ENCODE measurements at places on chromosomes 13 and 19.

GRCh38 chr19:4913996-4914735 is 4.9 kb downstream of the UHRF1 start:
- DNase-seq: no peak

DNA sequence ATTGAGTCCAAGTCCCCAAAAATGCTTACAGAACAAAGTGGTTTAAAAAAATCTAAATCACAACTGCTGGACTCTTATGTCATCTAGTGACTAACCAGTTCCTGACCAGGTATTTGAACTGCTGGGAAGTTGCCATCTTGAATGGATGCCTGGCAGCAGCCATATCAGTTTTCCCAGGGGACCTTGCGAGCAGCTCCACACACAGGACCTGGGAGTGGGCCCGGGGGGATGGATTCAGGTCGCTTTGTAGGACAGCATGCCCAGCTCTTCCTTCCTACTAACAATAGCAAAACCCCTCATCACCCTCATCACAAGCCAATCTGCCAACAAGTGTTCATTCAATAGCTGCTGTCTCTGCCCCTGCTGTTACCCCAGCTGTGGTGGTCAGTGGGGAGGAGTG is 65.3 kb downstream of the KCTD15 start:
- DNase-seq: no peak

- DNase-seq: no peak
Observed at GRCh38 chr19:38433268-38433733, at the start of gene RYR1. Gene RYR1, plus strand, starts transcription at chr19:38433691. Its CDS starts 139 bp downstream, at chr19:38433830.

DNA sequence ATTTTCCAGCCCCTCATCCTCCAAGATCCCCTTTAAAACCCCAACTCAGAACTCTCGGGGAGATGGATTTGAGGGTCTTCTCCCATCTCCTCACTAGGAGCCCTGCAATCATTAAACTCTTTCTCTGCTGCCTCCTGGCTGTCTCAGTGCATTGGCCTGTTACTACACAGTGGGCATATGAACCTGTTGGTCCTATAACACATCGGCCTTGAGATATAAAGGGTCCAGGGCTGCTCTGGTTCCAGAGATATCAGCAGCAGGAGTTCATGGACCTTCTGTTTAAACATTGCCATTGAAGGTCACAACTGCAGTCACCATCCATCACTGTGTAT is 3.8 kb upstream of the METTL21C start:
- DNase-seq: no peak

- no peak for DNase-seq
Observed at GRCh38 chr13:105471673-105472072, 1063.8 kb downstream of the EFNB2 start.

DNA sequence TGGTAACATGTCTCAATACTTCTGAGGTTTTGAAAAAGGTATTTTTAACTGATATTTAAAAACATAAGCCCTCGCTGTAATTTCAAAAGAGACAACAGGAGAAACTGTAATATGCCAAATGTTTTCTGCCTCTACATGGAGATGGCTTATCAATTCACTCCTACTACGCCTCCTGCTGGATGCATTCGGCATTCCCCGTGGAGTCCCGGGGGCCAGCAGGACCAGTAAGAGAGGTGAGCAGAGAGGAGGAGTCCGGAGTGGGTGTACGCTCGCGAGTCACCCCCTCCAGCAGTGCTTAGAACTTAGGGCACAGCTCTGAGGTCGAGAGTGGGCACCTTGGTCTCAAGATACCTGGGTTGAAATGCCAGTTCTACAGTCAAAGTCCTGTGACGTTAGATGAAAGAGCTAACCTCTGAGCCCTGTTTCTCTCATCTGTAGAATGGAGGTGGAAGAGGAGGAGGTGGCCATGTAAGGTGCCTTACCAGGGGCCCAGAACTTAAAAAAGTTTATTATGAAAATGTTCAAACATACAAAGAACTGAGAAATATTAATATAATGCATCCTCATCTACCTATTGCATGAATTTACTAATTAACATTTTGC is 110.2 kb downstream of the STK24 start:
- DNase-seq: no peak

- DNase-seq: peak; percentile 85
Observed at GRCh38 chr13:110499621-110500281, 61.8 kb downstream of the RAB20 start.

- no peak for DNase-seq
Observed at GRCh38 chr19:32674153-32674930, 638 bp downstream of the ANKRD27 start.

- DNase-seq: peak; percentile 47
Observed at GRCh38 chr13:35672611-35673010, 196.1 kb upstream of the MAB21L1 start.

GRCh38 chr13:67803118-67803517 is 573.0 kb upstream of the PCDH9 start:
- no peak for DNase-seq

- DNase-seq: no peak
Observed at GRCh38 chr19:3606690-3607289, at the start of gene TBXA2R. Gene TBXA2R, minus strand, starts transcription at chr19:3606875. Its CDS starts 6,241 bp downstream, at chr19:3600634.

- DNase-seq: no peak
Observed at GRCh38 chr13:75416327-75417011, 65.5 kb downstream of the TBC1D4 start.

GRCh38 chr19:37969695-37970094 is 62.7 kb downstream of the SIPA1L3 start:
- no peak for DNase-seq

GRCh38 chr19:41886761-41887710 is 4.1 kb downstream of the ARHGEF1 start:
- no peak for DNase-seq

DNA sequence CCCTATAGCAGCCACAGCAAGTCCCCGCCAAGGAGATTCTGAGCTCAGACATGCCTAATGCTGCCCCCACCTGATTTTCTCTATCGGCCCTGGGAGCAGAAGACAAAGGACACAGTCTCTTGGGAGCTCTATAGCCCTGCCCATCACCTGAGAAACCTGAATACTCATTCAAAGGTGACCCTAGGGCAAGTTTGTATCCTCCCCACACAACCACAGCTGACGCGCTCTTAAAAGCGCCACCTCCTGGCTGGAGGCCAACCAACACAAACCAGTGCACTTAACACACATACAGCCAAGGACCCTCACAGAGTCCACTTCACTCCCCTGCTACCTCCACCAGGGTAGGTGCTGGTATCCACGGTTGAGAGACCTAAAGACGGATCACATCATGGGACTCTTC is 8.8 kb upstream of the IGFL4 start:
- no peak for DNase-seq

DNA sequence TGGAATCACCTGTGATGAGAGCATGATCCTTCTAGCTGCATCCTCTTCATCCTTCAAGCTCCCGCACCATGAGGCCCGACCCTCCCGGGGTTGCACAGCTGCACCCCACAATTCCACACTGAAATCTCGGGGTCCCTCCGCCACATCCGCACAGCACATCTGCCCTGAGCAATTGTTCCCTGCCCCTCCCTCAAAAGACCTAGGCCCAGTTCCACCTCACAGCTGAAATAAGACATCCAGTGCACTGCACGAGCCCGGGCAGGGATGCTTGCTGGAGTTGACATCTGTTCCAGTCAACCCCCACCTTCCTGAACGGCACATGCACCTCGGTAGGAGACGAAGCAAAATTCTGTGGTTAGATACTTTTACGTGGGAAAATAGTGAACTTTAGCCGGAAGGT is 14.7 kb upstream of the SOX1 start:
- DNase-seq: no peak

- DNase-seq: no peak
Observed at GRCh38 chr19:4576016-4576933, 16.8 kb upstream of the SEMA6B start.

GRCh38 chr13:69948016-69948415 is 159.6 kb upstream of the ATXN8OS start:
- DNase-seq: no peak

GRCh38 chr13:57877601-57878000 is 246.1 kb downstream of the PCDH17 start:
- no peak for DNase-seq

GRCh38 chr13:48500652-48501197 is 32.2 kb downstream of the RCBTB2 start:
- DNase-seq: peak; percentile 89

DNA sequence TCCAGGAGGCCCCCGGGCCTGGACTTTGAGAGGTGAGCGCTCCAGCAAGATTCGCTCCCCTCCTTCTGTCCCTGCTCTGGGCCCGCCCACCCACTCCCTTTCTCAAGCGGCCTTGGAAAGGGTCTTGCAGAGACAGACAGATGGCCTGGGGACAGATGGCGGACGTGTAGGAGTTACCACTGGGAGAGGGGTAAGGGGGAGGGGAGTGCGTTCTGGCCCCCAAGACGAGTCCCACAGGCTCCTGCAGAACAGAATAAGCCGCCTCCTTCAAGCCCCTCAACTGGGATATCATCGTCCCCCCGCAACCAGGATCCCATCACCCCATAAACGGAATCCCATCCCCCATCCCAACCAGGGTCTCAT is 3.6 kb upstream of the TNFAIP8L1 start:
- DNase-seq: no peak

GRCh38 chr19:17073869-17074633 is 1.2 kb downstream of the HAUS8 start:
- DNase-seq: no peak

- DNase-seq: peak; percentile 8
Observed at GRCh38 chr13:113562085-113562749, 22.3 kb upstream of the TFDP1 start.

DNA sequence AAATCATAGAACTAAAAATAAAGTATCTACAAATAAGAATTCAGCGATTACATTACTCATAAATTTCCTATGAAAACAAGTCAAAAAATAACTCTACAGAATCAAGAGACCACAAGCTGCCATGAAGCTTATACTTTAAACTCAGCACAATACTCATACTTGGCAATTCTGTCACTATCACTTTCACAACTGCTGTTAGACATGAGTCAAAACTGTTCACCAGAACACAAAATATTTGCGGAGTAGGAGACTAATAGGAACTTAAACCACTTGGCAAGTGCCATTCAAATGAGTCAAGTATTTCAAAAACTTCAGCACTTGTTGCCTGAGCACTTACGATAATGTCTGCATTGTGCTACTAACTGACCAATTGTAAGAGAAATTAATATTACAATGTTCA is 387.8 kb upstream of the GPC6 start:
- peak; percentile 83 for DNase-seq

DNA sequence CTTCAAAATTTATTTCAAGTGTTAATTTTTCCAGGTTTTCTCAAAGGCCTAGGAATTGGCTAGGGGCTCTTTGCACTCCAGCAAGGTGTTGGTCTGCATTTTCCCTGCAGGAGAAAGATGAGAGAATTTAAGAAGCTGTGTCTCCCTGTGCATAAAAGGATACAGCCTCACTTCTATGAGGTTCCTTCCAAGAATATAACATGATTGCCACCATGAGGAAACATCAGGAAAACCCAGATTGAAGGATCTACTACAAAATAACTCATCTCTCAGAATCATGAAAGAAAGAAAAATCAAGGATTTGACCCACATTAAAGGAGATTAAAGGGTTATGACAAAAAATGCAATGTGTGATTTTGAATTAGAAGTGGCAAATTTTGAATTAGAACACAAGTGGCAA is 69.9 kb downstream of the RUBCNL start:
- no peak for DNase-seq

DNA sequence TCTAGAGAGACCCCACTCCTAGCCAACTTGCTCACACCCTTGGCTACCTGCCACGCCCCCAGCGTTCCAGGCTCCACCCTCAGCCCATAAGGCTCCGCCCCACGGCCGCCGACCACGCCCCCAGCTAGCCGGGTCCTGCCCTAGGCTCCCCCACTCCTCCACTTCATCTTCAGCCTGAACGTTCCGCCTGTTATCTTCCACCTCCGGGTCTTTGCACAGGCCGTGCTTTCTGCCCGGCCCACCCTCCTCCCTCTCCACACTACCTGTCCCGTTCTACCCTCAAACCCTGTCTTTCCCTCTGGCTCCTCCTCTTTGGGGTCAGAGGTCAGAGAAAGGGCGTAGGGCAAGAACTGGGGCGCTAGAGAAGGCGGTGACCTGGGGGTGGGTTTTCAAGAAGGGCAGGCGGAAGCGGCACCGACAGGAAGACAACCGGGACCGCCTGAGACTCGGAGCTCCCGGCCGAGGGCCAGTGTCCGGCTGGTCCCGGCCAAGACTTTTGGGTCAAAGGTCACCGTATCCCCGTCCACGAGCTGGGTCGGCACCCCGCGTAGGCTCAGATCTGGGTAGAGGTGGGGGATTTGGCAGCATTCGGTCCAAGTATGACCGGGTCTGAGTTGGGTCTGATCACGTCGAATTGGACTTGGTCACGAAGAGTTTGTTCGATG is 2.2 kb downstream of the PDE4C start:
- no peak for DNase-seq

GRCh38 chr13:26500618-26501320 is 56.7 kb upstream of the WASF3 start:
- no peak for DNase-seq

DNA sequence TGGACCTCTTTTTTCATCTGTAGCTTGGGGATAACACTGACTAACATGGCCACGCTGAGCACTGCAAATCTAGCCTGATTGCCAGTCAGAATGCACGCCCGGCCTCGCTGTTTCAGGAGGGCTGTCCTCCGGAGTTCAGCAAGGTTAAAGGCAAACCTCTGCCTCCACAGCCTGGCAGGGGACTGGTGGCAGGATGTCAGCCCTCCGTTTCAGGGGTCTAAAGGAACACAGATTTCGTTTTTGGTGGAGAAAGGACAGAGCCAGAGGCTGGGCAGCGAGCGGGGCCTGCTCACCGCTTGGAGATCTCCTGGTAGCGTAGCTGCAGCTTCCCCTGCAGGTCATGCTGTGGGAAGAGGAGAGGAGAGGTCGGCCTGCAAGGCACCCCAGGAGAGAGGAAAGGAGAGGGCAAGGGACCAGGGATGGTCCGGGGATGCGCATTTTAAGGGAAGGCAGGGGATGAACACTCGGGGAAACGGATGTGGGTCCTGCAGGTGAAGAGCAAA is 560 bp downstream of the NDUFA7 start:
- no peak for DNase-seq

DNA sequence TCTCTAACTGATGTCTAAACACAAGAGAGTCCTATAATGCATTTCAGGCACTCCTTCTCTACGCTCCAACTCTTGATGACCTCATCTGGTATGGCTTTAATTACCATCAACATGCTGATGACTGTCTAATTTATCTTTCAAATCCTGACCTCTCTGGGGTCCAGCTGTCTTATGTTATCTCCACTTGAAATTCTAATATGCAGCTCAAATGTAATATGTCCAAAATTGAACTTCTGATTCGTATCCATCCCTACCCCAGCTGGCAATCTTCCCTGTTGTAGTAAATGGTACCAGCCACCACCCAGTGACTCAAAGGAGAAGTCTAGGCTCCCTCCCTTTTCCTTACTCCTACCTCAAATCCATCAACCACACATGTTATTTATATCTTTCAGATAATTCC is 288.0 kb upstream of the SLC10A2 start:
- no peak for DNase-seq

DNA sequence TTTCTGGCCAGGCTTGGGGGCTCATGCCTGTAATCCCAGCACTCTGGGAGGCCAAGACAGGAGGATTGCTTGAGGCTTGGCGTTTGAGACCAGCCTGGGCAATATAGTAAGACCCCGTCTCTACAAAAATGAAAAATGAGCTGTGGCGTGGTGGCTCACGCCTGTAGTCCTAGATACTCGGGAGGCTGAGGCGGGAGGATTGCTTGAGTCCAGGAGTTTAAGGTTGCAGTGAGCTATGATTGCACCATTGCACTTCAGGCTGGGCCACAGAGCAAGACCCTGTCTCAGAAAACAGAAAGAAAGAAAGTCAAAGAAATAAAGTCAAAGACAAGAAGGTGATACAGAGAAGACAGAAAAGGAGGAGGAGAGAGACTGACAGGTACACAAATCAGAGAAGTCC is 2.5 kb upstream of the CACNG6 start:
- no peak for DNase-seq
